GM23338 (cell line): ENCODE measurements at places on chromosomes 11 and 22.
A peak's percentile ranks its signal among the peaks of the same experiment; 100 is the strongest.

GRCh38 chr11:112179601-112180000, 4.3 kb downstream of the BCO2 start:
- no peak for DNase-seq

DNA sequence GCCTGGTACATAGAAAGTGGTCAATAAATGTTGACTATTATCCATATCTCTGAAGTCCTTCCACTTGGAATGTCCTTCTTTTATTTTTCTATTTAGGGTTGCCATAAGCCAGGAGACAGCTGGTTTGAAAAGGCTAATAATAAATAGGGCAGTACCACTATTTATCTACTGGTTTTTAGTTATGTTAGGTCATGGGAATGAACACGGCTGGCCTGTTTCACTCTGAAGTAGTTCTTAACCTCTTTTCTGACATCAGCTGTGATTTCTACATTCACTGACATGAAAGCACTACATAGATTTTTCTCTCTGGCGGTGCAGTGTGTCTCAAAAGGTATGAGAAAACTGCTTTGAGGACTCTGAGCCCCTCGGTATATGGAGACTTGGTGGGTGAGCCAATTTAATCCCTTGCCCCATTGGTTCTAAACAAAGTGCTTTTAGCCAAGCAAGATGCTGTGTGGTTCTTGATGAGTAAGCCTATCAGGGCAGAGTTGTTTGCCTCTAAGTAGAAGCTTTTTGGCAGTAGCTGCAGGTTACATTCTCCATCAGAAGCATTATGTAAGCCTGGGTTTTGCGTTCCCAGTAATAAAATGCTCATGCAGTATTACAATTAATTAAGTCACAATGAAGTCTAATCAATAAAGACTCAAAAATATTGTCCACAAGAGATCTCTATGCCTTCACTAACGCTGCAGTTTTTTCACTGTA, 48.7 kb upstream of the APOA1 start:
- no peak for DNase-seq

DNA sequence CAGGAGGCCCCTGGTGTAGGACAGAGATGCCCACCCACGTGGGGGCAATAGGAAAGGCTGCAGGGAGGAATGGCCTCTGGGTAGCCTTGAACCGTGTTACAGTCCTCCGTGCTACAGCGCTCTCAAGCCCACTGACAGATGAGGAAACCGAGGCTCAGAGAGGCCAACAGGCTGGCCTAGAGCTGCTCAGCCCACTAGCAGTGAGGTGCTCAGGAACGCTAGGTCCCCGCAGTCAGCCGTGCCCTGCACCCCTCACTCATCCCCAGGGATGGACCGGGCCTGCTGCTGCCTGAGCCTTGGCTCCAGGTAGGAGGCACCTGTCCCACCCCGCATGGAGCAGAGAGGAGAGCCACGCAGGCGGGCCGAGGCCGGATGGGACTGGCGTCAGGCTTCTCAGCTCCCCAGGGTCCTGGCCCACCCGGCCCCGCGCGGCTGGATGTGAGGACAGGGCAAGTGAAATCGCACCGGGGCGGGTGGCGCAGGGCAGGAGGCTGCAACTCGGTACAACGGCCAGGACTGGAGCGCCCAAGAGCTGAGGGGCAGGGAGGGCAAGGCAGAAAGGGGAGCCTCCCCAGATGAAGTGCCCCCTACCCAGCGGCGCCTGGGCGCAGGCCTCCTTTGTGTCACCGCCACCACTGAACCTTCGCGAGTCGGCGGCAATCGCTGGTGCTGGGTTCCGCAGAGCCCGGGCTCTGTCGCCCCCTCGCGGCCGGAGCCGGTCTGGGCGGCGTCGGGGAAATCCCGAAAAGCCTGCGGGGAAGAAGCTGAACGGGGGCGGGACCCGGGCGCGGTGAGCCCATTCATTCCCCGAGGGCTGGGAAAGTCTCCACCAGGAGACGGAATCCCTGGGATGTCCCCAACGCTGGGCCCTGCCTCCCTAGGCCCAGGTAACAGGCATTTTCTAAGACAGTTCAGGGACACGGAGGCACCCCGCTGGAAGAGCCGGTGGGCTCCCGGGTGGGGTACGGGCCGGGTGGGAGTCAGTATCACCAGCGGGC, 8.4 kb upstream of the SLC2A11 start:
- peak; percentile 91 for DNase-seq

- no peak for DNase-seq
These were observed 17.9 kb downstream of the ELMOD1 start for GRCh38 chr11:107608809-107609208.

DNA sequence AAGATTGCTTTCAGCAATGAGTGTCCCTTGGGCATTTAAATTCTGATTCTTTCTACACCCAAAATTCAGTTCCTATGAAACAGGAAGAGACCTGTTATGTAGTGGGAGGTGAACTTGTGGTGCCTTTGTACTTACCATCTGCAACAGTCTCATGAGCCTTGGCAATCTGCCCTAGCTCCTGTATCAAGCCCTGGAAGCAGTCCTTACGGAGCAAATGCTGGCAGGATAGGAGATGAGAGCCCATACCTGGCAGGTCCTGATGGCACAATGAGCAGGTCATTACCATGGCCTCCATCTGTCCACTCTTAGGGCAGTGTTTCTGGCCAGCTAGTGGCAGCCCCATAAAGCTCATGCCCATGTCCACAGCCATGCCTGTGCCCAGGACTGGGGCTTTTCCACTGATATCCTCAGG, 10.8 kb downstream of the TRIM66 start:
- DNase-seq, result no peak
